ENCODE measurements at places on chromosomes 16 and 17. TPM values are rescaled to one million over a fixed set of nuclear protein-coding genes. Genes with fewer than 3 reads are reported as not detected.

DNA sequence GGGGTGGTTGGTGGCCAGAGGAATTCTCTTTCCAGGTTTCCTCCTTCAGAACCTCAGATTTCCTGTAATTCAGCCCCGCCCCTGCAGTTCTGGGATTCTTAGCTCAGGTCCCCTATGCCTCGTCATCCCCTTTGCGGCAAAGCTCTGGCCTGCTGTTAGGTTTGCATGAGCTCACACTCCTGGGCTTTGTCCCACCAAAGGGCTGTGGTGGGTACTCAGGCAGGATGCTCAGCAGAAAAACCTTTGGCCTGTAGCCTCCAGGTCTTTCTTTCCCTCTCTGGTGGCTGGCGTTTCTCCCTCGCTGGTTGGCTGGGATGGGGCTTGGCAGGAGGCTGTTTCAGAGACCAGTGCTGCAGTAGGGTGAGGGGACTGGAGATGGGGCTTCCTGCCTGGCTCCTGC is 9.6 kb upstream of the PLEKHG4 start:
- no peak for DNase-seq

DNA sequence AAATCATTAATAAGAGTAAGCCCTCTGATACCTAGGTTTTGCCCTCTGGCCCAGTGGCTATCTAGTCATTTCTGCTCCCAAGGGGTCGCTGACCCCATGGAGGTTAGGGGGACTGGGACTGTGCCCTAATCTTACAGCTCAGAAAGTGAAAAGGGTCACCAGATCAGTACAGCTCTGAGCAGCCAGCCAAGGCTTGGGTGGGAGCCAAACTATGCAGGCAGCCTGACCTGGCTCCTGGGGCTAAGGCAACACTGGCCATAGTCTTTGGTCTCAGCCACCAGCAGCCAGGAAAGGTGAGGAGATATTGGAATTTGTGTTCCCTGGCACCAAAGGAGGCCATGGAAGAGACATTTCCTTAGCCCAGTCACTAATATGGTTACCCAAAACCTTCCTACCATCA is 67.6 kb downstream of the ASIC2 start:
- no peak for DNase-seq

DNA sequence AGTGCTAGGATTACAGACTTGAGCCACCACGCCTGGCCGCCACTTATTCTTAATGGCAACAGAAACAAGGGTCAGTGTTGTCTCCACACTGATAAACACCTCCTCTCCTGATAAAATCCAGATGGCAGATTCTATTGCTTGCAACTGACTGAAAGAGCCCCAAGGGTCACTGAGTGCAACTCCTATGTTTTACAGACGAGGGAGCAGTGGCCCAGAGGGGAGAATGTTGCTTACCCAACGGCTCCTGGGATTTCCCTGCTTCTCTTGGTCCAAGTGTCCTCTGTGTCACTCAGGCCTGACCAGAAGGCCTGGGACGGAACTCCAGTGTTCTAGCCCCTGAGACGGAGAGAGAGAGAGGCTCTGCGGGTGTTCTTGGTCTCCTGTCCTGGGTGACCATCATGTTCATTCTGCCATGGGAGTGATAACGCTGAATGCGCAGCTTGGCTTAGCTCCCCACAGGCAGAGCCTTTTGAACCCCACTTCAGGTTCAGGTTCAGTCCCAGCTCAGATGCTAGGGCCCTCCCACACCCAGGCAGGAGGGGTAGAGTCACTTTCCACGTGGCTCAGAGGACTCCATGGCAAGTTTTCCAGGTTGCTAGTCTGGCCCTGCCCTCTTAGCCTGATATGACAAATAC is 77.3 kb upstream of the NLRP1 start:
- no peak for DNase-seq

Gene KRT24
- not detected for total RNA-seq

GRCh38 chr17:20235747-20236146 is 226.6 kb downstream of the SPECC1 start:
- no peak for DNase-seq

DNA sequence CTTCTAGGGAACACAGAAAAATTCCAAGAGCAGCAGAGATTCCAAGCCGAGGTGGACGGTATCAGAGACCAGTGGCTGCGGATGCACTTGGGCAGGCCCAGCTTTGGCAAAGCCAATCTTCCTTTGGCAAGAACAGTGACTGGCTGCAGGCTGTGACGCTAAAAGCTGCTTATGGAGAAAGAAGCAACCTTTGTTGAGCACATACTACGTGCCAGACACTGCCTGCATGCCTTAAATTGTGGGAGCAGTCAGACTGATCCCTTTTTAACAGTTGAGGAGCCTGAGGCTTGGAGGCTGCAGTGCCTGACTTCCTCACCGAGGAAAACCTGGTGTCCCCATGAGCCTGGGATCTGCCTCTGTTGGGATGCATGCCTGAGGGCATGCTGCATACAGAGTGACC is 69.0 kb upstream of the AMZ2 start:
- no peak for DNase-seq

- DNase-seq: peak; percentile 99
Observed at GRCh38 chr17:43360739-43361505, 37.9 kb upstream of the ARL4D start.

DNA sequence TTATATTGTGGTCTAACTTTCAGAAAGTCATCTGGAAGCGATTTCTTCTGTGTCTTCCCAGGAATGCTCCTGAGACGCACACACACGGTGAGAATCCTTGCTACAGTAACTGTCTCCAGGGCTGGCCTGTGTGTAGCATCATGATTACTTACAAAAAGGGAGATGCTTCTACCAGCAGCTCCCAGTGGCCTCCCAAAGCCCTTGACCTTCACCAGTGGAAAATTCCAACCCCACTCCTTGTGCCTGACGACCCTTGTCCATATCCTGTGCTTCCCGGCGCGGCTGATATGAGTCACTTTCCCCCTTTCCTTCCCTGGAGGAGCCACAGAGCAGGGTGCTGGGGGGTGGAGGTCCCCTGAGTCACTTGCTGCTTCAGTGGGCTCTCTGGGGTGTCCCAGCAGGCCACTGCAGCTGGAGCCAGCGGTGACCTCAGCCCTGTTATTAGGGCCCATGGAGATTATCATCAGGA is 22.1 kb upstream of the NAT9 start:
- DNase-seq: peak; percentile 57

Gene GAS2L2
- total RNA-seq: not detected

DNA sequence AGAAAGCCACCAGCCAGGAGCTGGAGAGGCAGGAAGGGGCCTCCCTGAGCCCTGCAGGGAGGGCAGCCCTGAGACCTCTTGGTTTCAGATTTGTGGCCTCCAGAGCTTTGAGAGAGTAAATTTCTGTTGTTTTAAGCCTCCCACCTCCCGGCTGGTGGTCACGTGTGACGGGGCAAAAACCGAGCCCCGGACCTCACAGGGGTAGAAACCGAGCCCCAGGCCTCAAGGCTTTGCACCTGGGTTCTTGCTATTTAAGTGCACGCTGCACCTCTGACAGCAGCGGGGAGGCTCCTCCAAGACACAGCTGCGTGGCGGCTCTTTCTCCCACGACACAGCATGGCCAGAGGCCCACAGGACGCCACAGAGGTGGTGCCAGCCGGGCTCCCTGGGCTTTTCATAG is 17.4 kb upstream of the ZC3H18 start:
- DNase-seq: no peak

Gene FBRS
- 58.6 TPM for total RNA-seq

GRCh38 chr16:3135126-3135715 is 392 bp downstream of the ZNF213 start:
- DNase-seq: no peak

DNA sequence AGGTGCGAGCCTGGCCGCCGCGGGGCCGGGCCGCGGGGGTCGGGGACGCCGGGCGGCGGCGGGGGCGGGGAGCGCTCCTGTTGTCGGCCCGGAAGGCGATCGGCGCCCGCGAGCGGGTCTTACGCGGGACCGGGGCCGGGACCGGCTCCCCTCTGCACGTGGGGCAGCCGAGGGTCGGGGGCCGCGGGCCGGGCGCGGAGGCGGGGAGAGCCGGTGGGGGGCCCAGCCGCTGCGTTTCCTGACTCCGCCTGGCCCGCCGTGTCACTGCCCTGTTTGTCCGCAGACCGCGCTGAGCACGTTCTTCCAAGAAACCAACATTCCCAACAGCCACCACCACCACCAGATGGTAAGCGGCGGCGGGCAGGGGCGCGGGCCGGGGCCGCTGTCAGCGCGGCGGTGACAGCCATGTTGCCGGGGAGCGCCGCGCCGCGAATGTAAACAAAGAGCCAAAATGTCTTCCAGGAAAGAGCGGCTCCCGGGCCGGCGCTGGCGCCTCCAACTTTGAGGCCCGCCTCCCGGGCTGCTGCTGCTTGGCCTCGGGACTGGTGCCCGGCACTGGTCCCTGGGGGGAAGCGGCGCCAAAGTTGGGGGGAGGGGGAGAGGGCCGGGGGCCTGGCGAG is 586 bp downstream of the UBALD2 start:
- DNase-seq: peak; percentile 31

Gene ADAD2
- not detected for total RNA-seq

DNA sequence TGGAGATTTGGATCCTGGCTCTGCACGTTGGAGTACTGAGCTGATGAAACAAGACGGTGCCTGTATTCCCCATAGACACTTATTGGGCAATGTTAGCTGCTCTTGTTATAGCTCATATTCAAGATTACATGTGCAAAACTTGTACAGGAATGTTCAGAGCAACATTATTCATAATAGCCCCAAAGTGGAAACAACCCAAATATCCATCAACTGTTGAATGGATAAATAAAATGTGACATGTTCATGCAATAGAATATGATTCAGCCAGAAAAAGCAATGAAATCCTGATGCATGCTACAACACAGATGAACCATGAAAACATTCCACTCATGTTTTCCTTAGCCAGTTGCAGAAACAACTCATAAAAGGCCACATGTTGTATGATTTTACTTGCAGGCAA is 5.7 kb upstream of the SDR42E1 start:
- no peak for DNase-seq

- no peak for DNase-seq
Observed at GRCh38 chr17:28499364-28499664, 6.8 kb upstream of the FOXN1 start.

GRCh38 chr16:15052747-15053476 is 3.0 kb downstream of the NTAN1 start:
- no peak for DNase-seq

- DNase-seq: no peak
Observed at GRCh38 chr16:26721290-26721689, 345.4 kb upstream of the C16orf82 start.

Gene DNASE1L2
- 0.82 TPM for total RNA-seq

- DNase-seq: no peak
Observed at GRCh38 chr16:22008215-22009059, 526 bp downstream of the MOSMO start.

Gene GRAP
- not detected for total RNA-seq

- no peak for DNase-seq
Observed at GRCh38 chr17:77601054-77601979, 357.2 kb upstream of the TNRC6C start.

GRCh38 chr17:14605267-14605599 is 304.4 kb downstream of the HS3ST3B1 start:
- DNase-seq: no peak

GRCh38 chr17:81302861-81303333 is 7.8 kb upstream of the SLC38A10 start:
- DNase-seq: peak; percentile 21

DNA sequence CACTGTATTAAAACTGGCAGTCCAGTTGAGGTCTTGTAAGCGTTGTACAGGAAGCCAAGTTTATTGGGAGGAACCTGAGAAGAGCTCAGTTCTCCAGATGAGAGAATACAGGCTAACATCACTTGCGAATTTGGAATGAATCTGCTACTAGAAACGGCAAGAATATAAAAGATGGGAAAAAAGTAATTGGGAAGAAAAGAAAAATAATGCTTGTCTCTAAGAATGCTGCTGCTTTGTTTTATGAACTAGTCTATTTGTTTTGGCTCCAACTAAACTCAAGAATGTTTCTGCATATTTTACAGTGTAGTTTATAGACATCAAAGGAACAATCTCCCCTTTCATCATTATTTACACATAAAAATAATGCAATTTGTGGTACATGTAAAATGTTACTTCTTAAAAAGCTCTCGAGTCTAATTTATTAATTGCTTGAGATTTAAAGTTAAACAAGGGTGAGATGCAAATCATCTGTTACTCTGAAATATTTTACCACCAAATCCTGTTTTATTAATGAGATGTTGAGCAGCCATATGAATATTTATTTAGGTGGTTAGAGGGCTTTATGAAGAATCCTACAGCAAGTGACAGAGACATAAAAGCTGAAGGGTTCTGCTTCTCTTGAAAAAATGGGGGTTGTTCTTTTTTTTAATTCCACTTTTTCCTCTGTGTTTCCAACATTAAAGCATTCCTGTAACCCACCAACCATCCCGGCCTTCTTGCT is 162.1 kb upstream of the AXIN2 start:
- DNase-seq: peak; percentile 3

GRCh38 chr16:51763072-51763661 is 612.1 kb upstream of the SALL1 start:
- DNase-seq: no peak

Gene SPNS1
- 44.4 TPM for total RNA-seq

DNA sequence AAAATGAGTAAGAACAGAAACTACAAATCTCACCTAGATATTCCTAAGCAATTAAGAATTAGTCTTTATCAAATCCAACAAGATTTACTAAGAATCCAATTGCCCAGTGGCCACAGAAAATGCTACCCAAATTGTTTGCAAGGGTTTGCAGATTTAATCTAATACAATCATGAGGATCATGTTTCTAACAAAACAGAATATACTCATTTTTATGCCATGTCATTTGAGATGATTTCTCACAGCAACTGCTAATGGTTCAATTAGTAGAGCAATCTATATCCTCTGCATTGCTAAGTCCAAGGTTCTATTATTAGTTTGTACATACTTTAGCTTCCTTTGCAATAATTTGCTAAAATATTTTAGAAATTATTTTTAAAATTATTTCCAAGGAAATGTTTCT is 41.2 kb downstream of the HELZ start:
- DNase-seq: no peak

DNA sequence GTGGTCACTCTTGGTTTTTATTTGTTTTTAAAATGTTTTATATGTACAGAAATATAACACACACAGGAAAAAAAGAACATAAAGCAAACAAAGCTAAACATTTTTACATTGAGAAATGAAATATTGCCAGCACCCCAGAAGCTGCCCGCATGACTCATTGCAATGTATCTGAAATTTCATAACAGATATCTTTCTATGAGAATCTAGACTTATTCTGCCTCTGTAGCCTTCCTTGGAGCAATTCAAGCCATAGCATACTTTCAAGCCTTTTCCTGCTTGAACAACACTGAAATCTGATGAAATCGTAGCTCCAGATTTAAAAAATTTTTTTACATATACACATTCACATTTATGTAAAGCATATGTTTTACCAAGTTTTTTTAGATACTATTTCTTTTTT is 86.9 kb downstream of the RBBP6 start:
- no peak for DNase-seq

DNA sequence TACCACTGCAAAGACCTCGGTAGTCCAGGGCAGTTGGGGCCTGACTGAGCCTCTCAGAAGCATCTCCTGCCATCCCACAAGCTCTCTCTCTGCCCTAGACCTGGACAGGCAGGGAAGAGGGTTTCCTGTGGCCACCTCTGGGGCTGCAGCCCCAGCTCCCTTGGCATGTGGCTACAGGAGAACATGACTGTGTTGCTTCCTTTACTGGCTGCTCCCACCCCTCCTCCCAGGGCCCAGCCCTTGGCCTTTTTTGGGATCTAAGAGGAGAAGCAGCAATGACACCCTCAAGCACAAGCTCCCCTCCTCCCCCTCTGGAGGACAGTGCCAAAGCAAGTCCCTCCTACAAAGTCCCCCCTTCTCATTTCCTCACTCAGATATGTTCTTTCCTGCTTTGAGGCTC is 5.6 kb downstream of the MRPL27 start:
- no peak for DNase-seq

- no peak for DNase-seq
Observed at GRCh38 chr17:82956726-82957468, 117.1 kb upstream of the ZNF750 start.

- no peak for DNase-seq
Observed at GRCh38 chr16:81861503-81861902, 82.4 kb downstream of the PLCG2 start.

Measured in HFFc6 (cell line).